Activated CD4-positive, alpha-beta T cell treated with anti-CD3 and anti-CD28 coated beads for 36 hours (primary cell): ENCODE measurements at places on chromosomes 13 and 19. TPM values are rescaled to one million over a fixed set of nuclear protein-coding genes. Genes with fewer than 3 reads are reported as not detected.

C1QTNF9B gene
- not detected for total RNA-seq

PSG3 gene
- total RNA-seq = not detected

ADGRE1 gene
- 6.5 TPM for total RNA-seq

C19orf81 gene
- 1.3 TPM for total RNA-seq

UPK1A gene
- total RNA-seq = 1.2 TPM

PNMA8B gene
- total RNA-seq = 0.14 TPM

TSC22D1 gene
- total RNA-seq = 6.5 TPM
